ENCODE measurements at places on chromosomes 12 and 14. TPM values are rescaled to one million over a fixed set of nuclear protein-coding genes. Genes with fewer than 3 reads are reported as not detected.

Gene NFE2
- total RNA-seq: 2.5 TPM

Gene MAP1LC3B2
- 0.26 TPM for total RNA-seq

Gene KIF5A
- 0.41 TPM for total RNA-seq

Gene SLC10A1
- total RNA-seq: not detected

Gene GPR137C
- total RNA-seq: not detected
